ENCODE measurements at places on chromosomes 16 and 17.
A peak's percentile ranks its signal among the peaks of the same experiment; 100 is the strongest.

- DNase-seq, result no peak
Measured at GRCh38 chr16:66706506-66706880, 9.9 kb upstream of the CMTM4 start.

DNA sequence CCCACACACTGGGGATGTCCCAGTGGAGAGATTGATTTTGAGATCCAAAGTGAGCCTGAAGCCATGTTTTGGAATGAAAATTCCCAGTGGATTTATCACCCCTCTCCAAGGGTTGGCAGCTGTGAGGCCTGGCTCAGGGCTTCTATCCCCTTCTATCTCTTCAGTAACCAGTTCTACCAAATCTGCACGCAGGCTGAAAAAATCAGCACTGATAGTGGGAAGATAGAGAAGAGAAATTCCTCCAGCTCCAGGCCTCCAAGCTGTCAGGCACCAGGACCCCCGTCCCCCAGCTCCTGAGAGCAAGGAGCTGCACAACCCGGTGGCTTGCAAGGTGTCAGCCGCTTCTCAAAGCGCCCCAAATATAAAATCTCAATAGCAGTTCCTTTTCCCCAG, 1.0 kb downstream of the FLOT2 start:
- no peak for DNase-seq

DNA sequence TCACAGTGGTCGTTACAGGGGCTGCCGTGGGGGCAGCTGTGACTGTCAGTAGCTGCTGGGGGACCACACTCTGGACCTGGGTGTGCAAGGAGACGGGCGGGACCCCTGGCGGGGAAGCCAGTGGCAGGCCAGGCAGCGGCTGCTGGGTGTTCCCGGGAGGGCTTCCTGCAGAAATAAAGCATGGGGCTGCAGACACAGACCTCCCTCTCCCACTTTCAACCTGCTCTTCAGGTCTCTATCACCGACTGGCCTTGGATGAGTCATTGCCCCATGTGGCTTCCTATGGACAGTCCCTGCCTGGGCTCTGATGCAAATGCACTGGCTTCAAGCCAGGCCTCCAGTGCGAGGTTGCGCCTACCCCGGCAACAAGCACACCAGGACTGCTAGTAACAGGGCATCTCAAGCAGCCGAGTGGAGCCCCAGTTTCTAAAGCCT, 17.2 kb downstream of the SREBF1 start:
- DNase-seq, result peak; percentile 36

GRCh38 chr17:62913991-62914570, 52.0 kb upstream of the TANC2 start:
- no peak for DNase-seq

GRCh38 chr16:13307255-13307654, 405.9 kb downstream of the SHISA9 start:
- DNase-seq, result no peak

- no peak for DNase-seq
Measured at GRCh38 chr17:78999056-78999768, 10.4 kb downstream of the CANT1 start.
